ENCODE measurements at places on chromosomes 5 and 9.
A peak's percentile ranks its signal among the peaks of the same experiment; 100 is the strongest.

GRCh38 chr9:18791074-18791473 is 241.9 kb downstream of the SAXO1 start:
- DNase-seq, result no peak

- DNase-seq, result no peak
Measured at GRCh38 chr9:83670381-83670780, 37.4 kb downstream of the UBQLN1 start.

GRCh38 chr5:81242906-81243436 is 9.8 kb downstream of the CKMT2 start:
- DNase-seq, result no peak

DNA sequence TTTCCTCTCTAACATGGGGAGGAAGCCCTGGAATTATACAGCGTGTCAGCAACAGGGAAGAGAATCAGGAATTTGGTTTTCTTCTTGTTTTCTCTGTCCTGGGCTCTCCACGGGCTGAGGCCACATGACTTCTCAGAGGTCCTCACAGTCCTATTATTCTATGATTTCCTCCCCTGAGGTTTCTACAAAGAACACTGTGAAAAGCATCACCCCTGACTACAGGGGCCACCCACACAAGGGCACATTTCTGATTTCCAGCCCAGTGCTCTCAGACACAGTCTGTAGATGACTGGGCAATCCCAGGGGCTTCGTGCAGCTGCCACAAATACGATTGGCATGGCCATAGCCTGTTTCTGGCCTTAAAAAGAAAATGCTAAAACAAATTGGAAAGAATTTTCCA is 284.9 kb downstream of the CEMIP2 start:
- no peak for DNase-seq

GRCh38 chr5:79585116-79585515 is 27.1 kb upstream of the TENT2 start:
- no peak for DNase-seq

GRCh38 chr5:84274585-84275468 is 109.9 kb downstream of the EDIL3 start:
- DNase-seq, result peak; percentile 38

GRCh38 chr9:117887383-117887782 is 183.2 kb downstream of the TLR4 start:
- no peak for DNase-seq

GRCh38 chr9:75198436-75198835 is 110.1 kb downstream of the OSTF1 start:
- no peak for DNase-seq

GRCh38 chr5:77308154-77308960 is 97.9 kb downstream of the PDE8B start:
- no peak for DNase-seq

DNA sequence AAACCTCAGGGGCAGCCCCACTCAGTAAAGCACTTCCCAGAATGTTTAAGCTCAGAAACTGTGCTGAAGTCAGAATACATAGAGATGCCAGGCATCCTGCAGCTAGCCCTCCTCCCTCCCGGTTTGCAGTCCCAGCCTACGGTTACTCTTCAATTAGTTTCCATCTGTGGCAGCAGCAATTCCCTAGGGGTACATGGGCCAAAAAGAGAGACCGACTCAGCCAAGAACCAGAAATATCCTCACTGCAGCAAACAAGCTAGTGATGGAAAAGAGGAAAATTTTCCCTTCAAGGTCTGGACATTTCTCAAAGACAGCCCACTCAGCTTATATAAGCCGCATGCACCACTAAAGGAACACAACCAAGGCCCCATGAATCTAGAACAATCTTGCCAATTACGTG is 89.1 kb upstream of the PPP2R2B start:
- no peak for DNase-seq

DNA sequence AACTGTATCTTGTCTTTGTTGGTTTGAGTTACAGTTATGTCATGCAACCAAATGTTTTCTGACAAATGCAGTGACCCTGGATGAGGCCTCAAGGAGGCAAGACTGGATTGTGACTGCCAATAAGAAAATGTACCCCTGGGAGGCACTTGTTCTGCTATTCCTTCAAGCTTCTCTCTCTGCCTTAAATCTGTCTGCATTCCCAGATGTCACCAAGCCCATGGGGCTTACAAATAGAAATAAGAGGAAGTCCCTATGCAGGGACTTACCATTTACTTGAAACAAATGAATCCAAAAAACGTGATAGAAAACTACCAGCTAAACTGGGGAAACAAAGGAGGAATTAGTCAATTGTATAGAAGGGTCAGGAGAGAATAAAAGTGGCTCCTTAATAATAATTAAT is 8.2 kb upstream of the PARP8 start:
- peak; percentile 14 for DNase-seq

GRCh38 chr5:134086943-134087305 is 27.6 kb upstream of the TCF7 start:
- DNase-seq, result no peak

DNA sequence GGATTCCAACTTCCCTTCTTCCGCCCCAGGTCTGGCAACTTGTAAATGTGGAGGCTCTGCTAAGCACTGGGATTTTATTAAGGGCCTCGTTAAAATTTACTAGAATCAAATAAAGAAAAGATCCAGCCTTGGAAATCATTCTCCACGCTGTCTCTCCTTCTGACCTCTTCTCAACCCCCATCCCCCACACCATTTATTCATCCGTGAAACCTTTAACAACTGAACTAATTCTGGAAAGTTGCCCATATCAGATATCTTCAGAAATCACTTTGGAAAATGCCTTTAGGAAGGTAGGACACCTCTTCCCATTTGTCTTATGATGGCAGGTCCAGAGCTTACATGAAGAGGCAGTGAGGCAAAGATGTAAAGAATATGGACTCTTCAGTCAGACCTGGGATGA is 288.5 kb downstream of the SLIT3 start:
- no peak for DNase-seq

- peak; percentile 48 for DNase-seq
Measured at GRCh38 chr5:136062366-136063274, 33.8 kb downstream of the TGFBI start.

DNA sequence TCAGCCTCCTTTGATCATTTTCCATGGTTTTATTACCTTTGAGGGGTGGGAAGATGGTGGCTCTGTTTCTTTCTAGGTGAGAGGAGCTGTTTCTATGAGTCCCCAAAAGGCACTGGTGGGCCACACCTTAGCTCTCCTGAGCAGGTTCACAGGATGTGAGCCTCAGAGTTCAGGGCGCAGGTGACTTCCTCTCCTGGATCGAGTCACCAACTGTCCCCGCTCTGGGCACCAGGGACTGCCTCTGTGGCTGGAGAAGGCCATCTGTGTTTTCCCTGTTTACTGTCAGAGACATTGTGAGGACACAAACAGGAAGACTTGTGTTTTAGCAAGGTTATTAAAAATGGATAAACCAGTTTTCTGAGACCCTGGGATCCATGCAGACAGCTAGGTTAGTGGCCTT is 68.5 kb downstream of the IL31RA start:
- no peak for DNase-seq

DNA sequence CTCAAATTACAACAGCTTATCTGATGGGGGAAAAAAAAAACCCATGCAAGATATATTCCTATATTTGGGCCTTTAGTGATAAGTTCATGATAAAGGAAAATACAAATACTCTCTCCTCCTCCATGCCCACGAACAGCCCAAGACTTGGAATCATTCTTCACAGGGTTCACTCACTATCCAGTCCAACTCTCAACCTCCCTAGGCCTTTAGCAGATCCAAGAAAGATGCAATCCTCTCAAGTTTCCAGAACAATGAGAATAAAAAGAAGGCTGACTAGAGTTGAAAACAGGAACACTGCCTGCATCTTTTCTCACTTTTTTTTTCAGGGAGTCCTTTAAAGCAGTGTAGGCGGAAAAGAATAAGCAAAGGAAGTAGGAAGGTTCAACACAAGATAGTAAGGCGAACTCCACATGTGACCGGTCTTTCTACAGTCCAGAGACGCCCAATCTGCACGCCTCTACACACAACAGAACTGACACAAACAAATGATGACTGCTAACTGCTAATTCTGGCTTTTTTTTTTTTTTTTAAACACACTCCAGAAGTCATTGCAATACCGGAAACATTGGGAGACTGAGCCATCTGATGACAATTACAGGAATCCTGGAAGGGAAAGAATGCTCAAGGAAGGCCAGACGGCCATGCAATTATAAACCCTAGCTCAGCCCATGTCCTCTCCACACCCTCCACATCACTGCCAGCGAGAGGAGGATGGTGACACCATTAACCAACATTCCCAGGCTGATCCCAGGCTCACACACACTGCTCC is 75.4 kb downstream of the BNC2 start:
- DNase-seq, result no peak

GRCh38 chr5:148085310-148085709 is 21.5 kb downstream of the SPINK5 start:
- no peak for DNase-seq

- DNase-seq, result no peak
Measured at GRCh38 chr9:134398756-134399155, 72.5 kb downstream of the RXRA start.

- no peak for DNase-seq
Measured at GRCh38 chr5:148386041-148386440, 2.3 kb downstream of the FBXO38 start.

DNA sequence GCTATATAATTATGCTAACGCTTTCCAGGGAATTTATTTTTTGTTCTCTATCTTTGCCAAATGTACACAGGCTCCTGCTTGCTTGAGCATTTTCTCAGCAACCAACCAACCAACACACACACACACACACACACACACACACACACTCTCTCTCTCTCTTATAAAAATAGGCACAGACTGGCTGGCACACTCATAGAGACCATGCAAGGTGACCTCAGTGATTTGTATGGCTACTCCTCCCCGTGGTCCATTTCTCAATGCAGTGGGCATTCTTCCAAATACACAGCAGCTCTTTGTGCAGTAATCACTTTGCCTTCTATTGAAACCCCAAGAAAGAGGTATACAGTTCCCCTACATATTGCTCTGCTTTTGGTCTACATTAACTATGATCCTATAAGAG is 416.0 kb downstream of the MAN2A1 start:
- no peak for DNase-seq

DNA sequence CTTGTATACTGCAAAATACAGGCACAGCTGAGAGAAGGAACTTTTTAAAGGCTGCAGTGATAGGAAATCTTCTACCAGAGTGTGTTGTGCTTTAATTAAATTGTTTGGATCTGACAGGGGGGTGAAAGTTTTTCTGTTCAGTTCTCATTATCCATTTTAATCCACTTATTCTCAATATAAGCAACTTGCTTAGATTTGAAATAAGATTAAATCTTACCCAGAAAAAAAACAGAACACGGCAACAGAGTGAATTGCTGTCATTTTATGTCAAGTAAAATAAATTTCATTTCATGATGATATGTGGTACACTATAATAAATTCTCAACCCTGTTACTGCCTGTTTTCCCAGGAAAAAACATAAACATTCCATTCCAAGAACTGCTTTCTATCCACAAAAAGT is 37.1 kb upstream of the CAMK4 start:
- DNase-seq, result no peak

DNA sequence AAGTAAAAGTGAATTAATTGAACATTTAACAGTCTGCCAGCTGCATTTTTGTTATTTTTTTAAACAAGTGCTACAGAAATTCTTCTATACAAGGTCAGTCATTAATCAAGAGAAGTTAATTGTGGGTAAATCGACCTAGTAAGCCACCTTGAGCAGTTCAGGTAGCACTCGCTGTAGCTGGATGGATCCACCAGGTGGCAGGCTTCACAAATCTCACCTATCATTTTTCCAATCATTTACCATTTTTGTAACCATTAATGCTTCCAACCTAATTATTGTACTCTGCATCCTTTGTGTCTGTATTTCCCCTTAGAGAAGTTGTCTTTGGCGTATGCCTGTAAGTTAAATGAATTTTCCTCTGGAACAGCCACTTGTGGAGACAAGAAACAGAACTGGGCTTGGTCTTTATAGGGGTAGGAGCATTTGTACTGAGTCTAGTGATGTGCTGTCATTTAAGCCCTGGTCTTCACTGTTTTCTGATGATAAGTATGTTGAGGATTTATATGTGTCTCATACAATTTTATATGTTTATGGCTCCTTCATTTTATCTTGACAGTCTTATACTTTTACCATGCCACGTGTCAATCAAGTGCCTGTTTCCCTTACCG is 39.5 kb downstream of the CD180 start:
- peak; percentile 21 for DNase-seq

DNA sequence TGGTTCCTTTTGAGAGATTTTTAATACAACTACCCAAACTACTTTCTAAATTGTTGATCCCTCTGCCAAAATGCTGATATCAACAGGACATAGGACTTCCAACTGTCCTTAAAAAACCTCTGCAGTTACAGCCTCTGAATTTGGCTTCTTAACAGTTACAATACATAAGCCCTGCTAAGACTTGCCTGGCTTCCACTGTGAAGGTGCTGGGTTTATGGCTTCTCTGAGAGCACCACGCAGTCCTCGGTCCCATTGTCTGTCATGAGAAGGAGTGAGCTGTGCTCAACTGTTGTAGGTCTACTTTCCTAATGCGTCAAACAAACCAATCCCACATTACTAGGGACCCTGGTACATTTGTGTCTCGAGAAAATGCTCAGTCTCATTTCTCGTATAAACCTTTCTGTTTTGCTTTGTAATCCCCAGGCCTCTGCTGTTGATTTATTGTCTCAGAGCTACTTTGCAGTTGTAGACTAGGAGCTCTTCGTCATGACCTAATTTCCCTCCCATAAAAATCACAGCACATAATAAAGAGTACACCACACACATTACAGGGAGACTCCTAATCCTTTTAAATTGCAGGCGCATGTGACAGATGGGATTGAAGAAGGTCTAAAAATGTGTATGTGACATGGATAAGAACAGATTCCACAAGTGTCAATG is 274.9 kb downstream of the NR3C1 start:
- DNase-seq, result no peak

DNA sequence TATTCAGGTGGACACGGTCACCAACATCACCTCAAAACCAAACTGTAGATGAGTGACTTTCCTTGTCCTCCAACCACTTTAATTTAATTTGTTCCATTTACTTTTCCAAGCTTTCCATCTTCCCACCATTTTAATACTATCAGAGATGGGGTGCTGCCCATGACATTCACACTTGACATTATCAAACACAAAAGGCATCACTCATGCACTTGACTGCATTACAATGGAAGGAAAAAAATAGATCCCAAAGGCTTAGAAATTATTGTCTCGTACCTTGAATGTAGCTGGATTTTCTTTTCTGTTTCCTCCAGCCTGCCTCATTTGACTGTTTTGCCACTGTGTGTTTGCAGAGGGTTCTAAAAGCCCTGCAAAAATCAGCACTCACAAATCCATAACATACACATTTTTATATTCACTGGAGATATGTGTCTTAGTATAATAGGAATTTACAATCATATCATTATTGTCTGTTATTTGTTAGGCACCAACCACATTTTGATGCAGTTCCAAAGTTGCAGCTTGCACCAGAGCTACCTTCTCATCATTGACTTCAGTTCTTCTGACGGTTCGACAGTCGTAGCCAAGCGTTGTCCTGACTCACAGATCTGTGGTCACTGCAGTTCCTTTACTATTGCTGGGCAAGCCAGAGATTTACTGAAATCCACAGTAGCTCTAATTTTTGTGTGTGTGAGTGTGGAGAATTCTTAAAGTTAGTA is 712.3 kb upstream of the WWC1 start:
- DNase-seq, result no peak

All from AML-193 (cell line).